ENCODE measurements at places on chromosomes 12 and 14. TPM values are rescaled to one million over a fixed set of nuclear protein-coding genes. Genes with fewer than 3 reads are reported as not detected.

DLK1 gene
- 0.15 TPM for total RNA-seq

ANKRD33 gene
- not detected for total RNA-seq

COCH gene
- 0.45 TPM for total RNA-seq

GDF3 gene
- not detected for total RNA-seq

MLEC gene
- 64.1 TPM for total RNA-seq

CCDC91 gene
- 7.7 TPM for total RNA-seq

NTN4 gene
- 3.6 TPM for total RNA-seq

Measured in bronchus fibroblast of lung (primary cell).